ENCODE measurements at places on chromosomes 1 and 21.

DNA sequence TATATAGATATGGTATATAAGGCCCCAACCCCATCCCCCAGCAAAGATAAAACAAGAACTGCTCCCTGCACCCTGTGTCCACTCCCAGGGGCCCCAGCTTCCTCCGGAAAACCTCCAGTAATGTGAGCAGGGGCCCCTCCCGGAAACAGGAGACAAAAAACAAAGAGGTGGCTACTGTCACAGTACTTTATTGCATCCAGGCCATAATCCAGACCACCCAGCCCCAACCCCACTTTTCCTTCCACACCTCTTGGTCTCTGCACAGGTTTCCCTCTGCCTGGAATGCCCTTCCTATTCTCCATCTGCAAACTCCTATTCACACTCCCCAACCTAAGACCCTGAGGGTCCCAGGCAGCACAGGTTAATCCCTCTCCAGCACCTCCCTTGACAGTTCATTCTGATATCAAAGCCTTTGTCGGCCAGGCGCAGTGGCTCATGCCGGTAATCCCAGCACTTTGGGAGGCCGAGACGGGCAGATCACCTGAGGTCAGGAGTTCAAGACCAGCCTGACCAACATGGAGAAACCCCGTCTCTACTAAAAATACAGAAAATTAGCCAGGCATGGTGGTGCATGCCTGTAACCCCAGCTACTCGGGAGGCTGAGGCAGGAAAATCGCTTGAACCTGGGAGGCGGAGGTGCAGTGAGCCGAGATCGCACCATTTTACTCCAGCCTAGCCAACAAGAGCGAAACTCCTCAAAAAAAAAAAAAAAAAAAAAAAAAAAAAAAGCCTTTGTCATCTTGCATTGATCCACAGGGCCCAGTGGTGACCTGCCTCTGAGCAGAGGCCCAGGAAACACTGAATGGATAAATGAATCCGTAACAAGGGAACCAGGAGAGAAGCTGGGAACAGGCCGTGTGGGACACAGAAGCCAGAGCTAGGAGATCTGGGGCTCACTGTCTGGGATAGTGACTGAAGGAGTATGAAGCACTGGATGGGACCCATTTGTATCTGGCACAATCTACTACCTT is 2.3 kb upstream of the AUNIP start:
- no peak for DNase-seq

DNA sequence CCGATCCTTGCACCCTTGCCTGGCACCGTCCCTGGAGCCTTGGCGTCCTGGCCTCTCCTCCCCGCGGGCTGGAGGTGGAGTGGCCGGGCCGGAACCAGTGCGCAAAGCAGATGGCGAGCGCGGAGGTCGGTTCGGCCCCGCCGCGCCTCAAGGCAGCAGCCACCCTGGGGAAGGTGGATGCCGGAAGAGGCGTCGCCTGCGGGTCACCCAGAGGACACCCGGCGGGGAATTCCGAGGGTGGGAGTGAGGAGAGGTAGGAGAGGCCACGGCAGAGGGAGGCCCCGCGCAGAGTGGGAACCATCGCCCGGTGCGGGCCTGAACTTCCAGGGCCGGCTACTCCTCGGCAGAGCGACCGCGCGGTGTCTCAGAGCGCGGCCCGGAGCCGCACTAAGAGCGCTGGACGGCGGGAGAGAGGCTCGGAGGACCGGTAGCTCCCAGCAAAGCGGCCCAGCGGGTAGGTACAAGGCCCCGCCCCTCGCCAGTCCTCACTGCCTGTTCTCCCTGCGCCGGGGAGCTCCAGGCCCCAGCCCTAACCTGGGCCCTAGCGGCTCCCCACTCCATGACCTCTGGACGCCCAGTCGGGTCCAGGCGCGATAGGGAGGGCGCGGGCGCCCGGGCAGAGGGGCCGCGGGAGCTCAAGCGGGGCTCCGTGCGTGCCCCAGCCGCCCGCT is at the start of gene RNF207:
Gene RNF207 (plus strand): TSS at position 271 of the 671 bp plus-strand sequence. CDS start 417 bp downstream, outside the sequence.
- DNase-seq: peak; percentile 61

DNA sequence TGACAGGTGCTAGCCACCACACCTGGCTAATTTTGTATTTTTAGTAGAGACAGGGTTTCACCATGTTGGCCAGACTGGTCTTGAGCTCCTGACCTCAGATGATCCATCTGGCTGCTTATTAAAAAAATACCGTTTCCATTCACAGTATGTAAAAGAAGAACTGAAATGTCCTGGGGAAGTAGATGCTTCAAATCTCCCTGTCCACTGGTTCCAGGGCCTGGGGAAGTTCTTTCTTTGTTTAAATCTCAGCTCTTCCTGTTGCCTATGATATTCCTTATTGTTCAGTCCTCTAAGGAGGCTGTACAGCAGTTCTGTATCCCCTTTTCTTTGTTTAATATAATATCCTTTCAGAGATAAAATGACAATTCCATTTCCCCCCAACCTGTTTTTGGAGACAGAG is 47.4 kb downstream of the ZMYM1 start:
- no peak for DNase-seq

GRCh38 chr1:15038232-15039016 is 115.1 kb upstream of the TMEM51 start:
- DNase-seq: no peak

GRCh38 chr1:18262726-18263125 is 155.1 kb downstream of the IGSF21 start:
- no peak for DNase-seq

- peak; percentile 81 for DNase-seq
These were observed at the start of gene TTC4 for GRCh38 chr1:54715493-54716298. Gene TTC4, plus strand, starts transcription at chr1:54715861. Its CDS starts 48 bp downstream, at chr1:54715909.

Data from activated T-cell treated with anti-CD3 and anti-CD28 coated beads for 24 hours (primary cell).